Activated T-helper 2 cell treated with anti-CD3 and anti-CD28 coated beads, Interferon-gamma antibody, Interleukin-2, Interleukin-4, amounts not matched to agents 10 μg/mL and 5 μg/mL and 100 μg/mL, durations not matched to agents 14 hours and 24 hours and 36 hours (primary cell): ENCODE measurements at places on chromosomes 1 and 21. TPM values are rescaled to one million over a fixed set of nuclear protein-coding genes. Genes with fewer than 3 reads are reported as not detected.

Gene RNU1-3
- total RNA-seq = 2,033 and 2,369 TPM in 2 replicates

Gene ATAD3C
- total RNA-seq = 0.53 and 0.62 TPM in 2 replicates

Gene RNU1-2
- total RNA-seq = 2,033 and 2,369 TPM in 2 replicates

Gene GPR37L1
- not detected in 2 replicates for total RNA-seq

Gene HJV
- total RNA-seq = not detected in 2 replicates

Gene RSPH1
- total RNA-seq = not detected in 2 replicates
